ENCODE measurements at places on chromosomes 4 and X.

DNA sequence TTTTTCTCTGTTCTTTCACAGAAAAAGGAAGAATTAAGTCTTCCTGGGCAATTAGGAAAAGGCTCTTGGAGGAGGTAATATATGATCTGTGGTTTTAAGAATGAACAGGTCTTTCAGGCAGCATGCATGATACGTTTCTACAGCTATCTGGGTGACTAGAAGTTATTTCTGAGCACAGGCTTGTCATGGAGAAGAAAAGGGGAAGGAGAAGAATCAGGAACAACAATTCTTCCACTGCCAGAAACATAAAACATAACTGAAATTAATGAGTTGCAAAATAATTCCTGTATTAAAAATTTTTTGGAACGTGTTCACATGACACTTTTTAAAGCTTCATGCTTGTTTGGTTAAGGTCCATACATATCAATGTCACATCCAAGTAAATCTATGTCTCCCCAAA is 17.7 kb upstream of the STIM2 start:
- no peak for DNase-seq

DNA sequence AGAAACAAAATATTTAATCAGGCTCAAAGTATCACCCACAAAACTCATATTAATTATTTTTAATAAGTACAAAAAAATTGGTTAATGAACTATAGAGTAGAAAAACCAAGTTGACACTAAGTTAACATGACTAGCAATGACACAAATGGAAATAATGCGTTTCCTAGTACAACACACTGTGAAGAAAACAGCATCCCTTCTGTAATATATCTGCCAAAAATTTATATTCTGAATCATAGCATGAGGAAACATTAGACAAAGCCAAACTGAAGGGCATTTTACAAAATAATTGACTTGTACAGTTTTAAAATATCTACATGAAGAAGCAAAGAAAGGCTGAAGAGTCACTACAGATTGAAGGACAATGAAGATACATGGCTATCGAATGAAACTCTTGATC is 477.6 kb upstream of the INTU start:
- DNase-seq = no peak

DNA sequence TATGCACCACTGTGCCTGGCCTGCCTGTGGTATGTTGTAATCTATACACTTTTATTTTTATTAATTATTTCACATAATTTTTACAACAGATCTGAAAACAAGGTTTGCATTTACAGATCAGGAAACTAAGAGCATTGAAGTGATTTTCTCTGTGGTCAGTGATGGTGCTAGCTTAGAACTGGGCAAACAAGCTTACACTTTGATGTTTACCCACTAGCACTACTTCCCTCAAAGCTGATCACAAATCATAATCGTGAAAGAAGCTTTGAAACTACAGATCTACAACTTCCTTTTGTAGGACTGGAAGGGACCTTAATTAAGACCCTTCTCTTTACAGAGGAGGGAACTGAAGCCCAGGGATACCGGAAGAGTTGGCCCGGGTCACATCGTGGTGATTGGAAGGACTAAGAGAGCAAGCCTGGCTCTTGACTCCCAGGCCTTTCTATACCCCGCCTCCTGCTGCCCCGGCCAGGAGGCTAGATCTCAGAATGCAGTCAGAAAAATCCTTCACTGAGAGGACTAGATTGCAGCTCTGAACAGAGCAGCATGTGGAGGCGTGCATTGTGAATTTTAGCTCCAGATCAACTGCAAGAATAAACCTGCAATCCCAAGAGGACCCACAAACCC is 93.7 kb upstream of the ZNF827 start:
- DNase-seq = no peak

GRCh38 chr4:78734441-78735162 is 41.5 kb upstream of the BMP2K start:
- no peak for DNase-seq

DNA sequence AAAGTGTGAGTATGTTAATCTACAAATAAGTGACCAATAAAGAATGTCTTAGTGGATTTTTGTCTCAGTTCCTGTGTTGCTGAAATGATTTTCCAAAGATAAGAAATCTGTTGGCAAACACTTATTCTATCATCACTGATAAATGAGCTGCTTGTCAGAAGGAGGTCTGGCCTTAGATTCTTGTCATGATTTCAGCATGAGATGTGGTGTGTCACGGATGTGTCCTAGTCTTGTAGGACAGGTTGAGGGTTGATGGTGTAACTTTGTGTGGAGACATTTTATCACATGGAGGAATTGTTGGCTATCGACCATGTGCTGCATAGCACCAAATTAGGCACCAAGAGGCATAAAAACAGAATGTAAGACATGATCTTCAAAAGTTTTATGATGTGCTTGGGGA is 31.8 kb upstream of the LIMCH1 start:
- DNase-seq = no peak

DNA sequence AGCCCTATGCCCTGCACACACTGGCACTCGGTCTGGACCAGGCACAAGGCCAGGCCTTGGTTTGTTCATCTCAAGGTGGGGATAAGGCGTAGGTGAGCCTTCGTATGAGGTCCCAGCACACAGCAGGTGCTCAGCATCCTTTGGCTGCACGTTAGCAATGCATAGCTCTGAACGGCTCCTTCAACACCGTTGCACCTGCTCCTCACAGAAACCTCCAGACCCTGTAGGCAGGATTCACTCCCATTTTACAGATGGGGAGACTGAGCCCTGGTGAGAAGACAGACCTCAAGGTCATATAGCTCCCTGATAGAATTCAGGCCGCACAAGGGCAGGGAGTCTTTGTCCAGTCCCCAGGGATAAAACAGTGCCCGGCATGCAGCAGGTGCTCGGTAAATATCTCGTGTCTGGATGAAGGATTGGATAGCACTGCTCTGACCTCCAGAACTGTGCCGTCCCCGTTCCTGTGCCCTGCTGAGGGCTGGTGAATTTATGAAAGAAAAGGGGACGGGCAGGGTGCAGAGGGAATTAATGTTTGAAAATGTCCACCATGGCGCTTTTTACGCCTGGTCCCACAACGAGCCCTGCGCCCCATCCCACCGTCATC is 2.4 kb downstream of the PPP2R2C start:
- no peak for DNase-seq

DNA sequence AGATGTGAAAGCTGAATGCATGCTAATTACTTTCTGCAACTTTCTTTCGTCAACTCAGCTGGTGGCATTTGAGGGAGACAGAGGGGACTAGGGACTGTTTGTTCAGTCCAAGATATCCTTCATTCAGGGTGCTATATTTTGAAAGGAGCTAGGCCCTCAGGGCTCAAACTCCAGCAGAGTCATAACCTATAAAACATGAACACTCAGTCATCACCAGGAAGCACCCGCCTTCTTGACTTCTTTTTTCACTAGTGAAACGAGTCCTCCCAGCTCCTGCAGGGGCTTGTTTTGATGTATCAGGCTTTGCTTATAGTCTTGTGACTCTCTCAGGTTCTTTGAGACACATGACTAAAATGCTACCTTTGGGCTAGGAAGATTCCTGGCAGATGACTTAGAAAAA is 230.6 kb downstream of the PCDH7 start:
- DNase-seq = no peak

DNA sequence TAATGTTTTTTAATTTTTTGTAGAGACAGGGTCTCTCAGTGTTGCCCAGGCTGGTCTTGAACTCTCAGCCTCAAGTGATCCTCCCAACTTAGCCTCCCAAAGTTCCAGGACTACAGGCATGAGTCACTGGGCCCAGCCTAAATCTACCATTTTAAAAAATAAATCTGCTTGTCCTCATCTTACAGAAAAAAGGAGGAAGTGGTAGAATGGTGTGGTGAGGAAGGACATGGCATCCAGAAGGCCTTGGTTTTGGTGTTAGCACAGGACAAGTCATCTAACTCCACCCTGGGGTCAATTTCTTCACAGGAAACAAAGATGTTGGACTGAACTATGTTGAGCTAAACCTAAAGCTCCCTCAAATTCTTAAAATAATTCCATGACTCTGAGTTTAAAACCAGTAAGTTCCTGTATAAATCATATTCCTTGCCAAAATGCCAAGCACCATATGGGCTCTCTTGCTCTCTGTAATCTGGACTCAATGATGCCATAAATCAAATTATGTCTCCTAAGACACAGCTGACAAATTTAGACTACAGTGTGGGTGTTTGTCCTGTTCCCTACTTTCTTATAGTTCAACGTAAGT is 253.9 kb upstream of the NOCT start:
- DNase-seq = no peak

DNA sequence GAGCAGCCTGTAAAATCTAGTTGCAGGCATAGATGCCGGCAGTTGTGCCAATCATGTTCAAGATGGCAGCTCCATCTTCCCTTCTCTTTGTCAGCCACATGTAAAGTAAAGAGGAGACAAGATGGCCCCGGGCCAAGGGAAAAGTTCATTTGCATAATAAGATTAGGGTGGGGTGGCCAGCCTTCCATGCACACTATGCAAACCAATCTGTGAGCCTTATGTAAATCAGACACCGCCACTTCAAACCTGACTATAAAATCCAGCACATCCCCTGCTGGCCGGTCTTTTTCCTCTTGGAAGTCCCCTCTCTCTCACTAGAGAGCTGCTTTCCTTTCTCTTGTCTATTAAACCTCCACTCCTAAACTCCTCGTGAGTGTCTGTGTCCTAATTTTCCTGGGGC is 78.9 kb upstream of the CBR4 start:
- DNase-seq = no peak

DNA sequence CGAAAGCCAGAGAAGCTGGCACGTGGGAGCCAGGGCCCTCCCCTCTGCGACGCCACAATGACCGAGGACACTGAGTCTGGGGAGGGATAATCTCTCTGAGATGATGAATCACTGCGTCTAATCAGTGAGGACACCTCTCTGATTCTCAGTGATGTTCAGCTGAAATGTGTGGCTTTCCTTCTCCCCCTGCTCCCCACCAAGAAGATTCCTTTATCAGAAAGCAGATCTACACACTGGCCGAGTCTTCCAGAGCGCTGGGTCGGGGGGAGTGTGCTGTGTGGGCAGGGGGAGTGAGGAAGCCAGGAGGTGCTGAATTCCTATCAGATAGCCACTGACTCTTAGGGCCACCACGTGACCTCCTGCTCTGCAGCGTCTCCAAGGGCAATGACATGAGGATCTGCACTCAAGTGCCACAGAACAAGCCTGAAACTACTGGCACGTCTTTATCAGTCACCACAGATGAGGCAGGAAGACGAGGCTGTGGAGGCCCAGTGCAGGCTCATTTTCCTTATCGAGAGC is 89.2 kb downstream of the GATB start:
- no peak for DNase-seq

DNA sequence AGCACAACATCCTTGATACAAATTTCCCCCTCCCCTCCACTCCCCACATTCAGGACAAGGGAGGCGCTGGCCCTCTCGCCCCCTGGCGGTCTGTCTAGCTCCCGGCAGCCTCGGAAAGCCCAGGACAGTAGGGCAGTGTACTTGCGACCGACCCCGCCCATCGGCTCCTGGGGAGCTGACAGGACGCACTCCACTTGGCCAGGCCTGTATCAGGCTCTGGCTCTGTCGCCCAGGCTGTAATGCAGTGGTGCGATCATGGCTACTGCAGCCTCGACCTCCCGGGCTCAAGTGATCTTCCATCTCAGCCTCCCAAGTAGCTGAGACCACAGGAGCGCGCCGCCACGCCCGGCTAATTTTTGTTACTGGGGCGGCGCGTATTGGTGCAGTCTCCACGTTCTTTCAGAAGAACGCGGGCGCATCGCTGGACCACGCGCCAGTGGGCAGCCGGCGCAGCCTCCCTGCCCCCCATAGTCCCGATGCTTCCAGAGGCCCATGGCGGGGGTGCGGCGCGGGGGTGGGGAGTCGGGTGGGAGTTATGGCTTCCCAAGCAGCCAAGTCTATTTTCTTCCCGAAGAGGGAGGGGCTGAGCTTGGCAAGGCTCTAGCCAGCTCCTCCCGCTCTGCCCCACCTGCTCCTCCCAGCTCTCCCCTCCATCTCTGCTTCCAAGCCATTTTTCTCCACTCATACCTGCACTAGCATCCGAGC is 7.8 kb upstream of the AKAP14 start:
- no peak for DNase-seq

GRCh38 chr4:17033768-17034181 is 135.3 kb upstream of the LDB2 start:
- DNase-seq = no peak

DNA sequence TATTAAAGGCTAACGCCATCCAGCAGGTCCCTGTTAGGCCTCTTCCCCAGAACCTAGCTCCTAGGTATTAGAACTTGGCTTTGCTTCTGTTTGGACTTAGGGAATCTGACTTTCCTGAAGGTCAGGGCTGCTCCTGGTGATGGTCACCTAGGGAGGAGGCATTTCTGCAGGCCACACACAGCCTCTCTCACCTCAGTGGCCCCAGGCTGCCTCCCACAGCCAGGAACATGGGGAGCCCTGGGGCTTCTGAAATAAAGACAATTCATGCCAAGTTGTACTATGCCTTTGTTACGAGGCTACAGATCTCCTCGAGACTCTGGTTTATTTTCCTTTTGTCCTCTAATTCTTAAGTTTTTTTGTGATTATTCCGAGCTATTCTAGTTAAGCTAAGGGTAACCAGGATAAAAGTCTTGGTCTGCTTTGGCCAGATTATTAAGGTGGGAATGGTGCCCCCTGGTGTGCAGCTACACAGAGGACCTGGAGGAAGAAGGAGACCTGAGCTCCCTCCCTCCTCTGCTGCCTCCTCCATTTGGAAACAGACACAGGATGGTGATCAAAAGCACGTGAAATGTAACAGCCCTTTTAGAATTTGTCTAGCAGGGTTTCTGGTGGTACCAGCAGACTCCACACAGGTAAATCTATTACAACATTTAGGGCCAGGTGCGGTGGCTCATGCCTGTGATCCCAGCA is 131.0 kb downstream of the DCLK2 start:
- DNase-seq = no peak

DNA sequence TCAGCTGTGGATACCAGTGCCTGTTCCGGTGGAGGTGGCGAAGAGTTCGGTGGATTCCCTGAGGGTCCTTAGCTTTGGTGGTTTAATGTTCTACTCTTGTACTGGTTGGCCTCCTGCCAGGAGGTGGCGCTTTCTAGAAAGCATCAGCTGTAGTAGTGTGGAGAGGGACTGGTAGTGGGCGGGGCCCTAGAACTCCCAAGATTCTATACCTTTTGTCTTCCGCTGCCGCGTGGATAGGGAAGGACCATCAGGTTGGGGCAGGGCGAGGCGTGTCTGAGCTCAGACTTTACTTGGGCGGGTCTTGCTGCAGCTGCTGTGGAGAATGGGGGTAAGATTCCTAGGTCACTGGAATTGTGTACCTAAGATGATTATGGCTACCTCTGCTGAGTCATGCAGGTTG is 390.3 kb downstream of the FAM47A start:
- no peak for DNase-seq

GRCh38 chr4:186698028-186698427 is 25.6 kb downstream of the FAT1 start:
- no peak for DNase-seq

GRCh38 chrX:130615941-130616340 is 214.2 kb downstream of the RBMX2 start:
- no peak for DNase-seq

DNA sequence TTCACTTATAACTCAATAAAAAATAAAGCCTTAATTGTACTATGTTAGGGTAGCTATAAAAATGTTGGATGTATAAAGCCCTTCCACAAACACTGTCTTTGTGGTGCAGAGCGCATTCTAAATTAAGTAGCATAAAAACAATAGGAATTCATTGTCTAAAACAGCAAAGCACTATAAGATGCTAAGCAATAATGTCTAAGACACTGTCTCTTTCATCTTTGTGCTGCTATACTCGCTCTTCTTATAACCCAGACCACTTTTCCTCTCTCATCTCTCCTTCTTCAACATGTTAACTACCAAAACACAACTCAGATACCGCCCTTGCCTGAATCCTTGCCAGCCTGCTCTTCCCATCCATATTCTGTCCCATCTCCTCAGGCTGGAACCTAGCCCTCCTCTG is 170.0 kb downstream of the CENPC start:
- no peak for DNase-seq

GRCh38 chr4:19961091-19961490 is 290.6 kb upstream of the SLIT2 start:
- no peak for DNase-seq

All from cerebellar nuclear complex (tissue), 1 donor.